ENCODE measurements at places on chromosomes 1 and 21.

DNA sequence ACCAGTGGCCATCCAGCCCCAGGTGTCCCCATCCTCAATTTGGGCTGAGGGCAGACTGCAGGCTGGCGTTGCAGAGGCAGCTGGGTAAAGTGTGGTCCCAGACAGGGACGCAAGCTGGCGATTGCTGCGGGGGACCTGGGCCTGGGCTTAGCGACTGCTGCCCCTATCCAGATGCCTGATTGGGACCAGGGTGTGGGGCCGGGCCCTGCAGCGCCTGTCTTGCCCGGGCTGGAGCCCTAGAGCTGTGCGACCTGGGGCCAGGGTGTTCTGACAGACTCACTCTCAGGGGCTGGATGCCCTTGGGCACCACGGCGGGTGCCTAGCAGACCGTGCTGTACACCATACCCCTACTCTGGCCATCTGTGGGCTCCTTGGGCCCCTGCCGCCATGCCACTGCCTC, 16.2 kb upstream of the FAAP20 start:
- no peak for DNase-seq

DNA sequence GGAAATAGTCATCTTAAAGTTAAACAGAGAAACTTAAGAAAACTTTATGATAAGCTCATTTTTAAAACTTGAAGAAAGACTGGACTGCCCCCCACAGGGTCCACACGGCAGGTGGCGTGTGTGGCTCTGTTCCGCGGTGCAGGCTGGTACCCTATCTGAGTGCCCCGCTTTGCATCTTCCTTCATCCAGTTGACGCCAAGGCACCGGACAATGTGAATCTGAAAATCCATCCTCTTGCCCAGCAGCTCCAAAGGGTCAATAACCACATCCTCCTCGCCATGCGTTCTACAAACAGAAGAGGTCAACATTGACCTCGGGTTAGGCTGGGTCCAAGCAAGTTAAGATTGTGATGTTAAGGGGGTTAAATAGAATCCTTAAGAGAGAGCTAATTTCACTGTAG, 54.5 kb downstream of the SCCPDH start:
- DNase-seq = no peak

GRCh38 chr1:55476445-55477015, 261.4 kb upstream of the USP24 start:
- no peak for DNase-seq

GRCh38 chr1:205963352-205964155, 20.3 kb upstream of the SLC26A9 start:
- no peak for DNase-seq

DNA sequence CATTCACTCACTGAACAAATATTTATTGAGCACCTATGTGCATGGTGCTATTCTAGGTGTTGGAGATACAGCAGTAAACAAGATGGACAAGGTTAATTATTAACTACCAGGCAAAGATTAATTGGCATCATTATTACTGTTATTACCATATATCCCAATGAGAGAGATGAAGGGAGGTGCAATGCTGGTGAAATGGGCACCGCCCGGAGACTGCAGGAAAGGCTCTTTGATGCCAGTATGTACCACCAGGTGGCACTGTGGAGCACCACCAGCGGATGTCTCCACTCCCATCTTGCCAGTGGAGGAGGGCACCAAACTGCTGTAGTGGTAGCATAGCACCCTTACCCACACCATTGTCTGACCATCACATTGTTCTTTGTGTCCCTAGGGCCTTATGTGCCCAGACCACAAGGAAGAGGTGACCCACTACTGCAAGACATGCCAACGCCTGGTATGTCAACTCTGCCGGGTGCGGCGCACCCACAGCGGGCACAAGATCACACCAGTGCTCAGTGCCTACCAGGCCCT, 3.0 kb downstream of the TRIM46 start:
- peak; percentile 99 for DNase-seq

DNA sequence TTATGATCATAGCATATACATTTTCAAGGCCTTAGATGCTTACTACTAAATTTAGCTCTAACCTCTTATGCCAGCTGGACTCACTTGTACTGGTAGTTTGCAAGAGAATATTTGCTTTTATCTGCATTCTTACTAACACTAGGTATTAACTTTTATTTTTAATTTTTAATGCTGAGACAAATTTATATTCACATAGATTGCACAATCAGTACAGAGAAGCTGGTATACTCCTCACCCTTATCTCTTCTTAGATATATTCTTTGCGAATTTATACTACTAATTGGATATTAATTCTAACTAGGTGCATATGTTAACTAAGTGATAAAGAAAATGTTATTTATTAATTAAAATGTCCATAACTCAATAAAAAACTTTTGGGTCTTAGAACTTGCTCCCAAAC, 561.8 kb upstream of the PRMT6 start:
- DNase-seq = no peak

DNA sequence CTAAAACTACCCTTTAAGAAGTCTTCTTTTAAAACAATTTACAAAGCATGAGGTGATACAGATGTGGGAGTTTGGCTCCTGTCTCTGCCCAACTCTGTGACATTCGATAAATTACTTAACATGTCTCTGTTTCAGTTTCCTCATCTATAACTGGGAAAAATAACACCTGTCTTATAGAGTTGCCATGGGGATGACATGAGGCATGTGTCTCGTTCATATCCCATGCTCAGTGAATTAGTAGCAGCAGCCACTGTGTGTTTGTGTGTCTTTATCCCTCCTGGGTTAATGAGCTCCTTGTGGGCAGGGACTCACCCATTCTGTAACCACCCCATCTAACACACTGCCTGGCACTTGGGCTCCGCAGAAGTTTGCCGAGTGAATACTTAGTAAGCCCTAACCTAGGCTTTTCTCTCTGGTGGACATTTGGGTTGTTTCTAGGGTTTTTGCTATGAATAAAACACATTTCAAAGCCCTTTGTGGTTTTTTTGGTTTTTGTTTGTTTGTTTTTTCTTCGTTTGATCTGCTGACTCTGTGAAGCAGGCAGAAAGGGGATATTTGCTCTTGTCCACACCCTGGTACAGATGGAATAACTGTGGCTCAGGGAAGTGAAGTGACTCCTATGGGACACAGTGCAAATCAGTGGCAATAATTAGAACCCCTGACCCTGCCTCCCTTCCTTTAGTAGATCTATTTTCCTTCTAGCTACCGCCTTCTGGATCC, 797 bp upstream of the KCNJ9 start:
- no peak for DNase-seq

DNA sequence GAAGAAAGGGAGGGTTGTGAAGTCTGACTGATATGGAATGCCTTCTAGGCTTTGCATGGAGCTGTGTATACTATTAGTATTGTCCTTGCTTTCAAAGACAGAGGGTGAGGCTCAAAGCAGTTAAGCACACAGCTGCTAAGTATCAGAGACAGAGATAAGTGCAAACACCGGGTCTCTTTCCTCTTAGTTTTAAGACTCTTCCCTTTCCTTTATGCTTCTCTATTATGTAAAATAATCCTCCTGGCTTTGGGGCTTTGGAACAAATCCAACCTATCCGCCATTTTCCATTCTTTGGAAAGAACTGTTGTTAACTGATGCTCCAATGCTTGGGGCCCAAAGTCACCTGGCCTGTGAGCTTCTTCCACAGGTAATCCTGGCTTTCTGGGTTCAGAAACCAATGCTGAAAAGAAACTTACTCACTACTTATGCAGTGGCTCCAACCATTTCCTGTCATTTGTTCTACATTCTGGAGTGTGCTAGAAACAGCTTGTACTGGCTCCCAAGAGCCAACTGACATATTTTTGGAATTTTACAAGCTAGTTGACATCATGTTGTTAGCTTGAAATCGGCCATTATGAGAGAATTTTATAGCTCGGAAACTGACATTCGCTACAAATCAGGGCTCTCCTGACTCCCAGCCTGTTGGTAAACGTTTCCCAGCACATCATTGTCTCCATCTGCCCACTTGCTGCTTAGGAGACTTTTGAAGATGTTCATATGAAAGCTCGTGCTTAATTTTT, 67.5 kb downstream of the DNTTIP2 start:
- no peak for DNase-seq

DNA sequence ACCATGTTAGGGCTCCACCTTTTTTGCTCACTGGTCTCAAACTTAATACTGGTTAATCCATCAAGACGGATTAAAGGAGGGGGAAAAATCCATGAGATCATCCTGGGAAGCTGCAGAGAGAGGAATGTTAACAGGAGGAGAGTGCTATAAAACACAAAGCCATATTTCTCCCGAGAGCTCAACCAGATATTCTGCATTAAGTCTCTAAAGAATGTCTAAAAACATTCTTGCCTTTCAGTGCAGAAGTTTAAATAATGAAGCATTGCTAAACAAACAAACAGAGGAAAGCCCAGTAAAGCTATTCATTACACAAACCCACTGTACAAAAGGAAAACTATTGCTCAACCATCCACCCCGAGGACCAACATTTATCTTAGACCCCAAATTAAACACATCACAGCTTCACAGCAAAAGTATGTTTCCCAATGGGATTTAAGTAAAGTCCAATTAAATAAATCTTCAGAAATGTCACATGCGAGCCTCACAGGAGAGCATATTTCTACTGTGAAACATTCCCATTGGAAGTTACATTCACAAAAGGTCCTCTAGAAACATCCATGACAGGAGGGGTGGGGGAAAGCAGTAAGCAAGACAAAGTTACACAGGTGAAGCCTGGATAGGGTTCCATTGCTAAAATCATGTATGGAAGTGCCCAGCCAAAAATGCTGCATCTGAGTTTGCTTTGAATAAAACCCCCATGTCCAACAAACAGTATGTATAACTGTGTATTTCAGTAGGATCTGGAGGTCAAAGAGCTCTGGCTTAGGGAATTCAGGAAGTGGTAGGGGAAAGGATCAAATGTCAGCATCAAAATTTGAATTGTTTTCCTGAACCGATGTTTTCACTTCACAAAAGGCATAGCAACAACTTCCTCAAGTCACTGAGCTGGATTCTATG, 23.3 kb downstream of the DUSP10 start:
- DNase-seq = no peak

DNA sequence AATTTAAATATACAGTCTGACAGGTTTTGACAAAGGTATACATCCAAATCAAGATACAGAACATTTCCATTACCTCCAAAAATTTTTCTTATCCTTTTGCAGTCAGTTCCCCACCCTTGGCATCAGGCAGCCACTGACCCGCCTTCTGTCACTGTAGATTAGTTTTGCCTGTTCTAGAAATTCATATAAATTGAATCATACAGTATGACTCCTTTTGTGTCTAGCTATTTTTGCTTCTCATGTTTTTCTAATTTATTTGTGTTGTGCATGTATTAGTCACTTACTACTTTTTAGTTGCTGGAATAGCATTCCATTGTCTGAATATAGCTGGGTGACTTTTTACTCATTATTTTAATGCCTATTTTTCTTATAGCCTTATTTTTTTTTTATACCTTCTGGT, 3.8 kb downstream of the UTP25 start:
- DNase-seq = no peak

- no peak for DNase-seq
These were observed 12.6 kb upstream of the ADORA3 start for GRCh38 chr1:111516005-111516535.

DNA sequence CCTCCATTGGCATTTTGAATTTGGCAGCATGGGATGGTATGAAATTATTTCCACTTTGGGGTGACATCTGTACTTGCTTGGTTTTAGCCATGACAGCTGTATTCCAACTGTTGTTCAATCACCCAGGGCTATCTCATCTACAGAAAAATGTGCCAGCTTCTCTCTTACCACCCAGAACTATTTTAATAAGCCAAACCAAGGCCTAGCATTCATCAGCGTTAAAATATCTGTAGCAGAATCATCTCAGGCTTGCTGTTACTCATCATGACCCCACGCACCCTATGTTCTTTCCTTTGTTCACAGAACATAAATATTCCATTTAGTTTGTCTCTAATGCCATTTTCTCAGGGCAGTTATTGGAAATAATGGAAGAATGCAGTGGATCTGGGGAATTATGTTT, 49.8 kb downstream of the GIPC2 start:
- DNase-seq = no peak

- DNase-seq = no peak
These were observed 836.5 kb upstream of the CXADR start for GRCh38 chr21:16676391-16676790.

DNA sequence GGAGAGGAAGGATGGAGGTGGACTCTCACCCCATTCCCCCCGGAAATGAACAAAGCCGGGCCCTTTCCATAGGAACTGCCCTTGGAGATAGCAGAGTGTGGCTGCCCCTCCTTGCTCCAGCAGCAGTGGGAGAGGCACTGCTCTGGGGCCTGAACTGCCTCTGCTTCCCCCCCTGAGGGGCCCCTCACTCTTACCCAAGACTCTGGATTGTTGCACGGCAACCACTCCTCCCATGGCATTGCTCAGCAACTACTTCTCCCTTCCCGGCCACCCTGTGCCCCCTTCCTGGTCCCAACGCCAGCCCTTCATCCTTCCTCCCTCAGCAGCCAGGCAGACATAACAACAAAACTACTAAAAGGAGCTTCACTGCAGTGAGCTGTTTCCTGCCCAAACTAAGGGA, 3.0 kb upstream of the ACKR1 start:
- DNase-seq = no peak

DNA sequence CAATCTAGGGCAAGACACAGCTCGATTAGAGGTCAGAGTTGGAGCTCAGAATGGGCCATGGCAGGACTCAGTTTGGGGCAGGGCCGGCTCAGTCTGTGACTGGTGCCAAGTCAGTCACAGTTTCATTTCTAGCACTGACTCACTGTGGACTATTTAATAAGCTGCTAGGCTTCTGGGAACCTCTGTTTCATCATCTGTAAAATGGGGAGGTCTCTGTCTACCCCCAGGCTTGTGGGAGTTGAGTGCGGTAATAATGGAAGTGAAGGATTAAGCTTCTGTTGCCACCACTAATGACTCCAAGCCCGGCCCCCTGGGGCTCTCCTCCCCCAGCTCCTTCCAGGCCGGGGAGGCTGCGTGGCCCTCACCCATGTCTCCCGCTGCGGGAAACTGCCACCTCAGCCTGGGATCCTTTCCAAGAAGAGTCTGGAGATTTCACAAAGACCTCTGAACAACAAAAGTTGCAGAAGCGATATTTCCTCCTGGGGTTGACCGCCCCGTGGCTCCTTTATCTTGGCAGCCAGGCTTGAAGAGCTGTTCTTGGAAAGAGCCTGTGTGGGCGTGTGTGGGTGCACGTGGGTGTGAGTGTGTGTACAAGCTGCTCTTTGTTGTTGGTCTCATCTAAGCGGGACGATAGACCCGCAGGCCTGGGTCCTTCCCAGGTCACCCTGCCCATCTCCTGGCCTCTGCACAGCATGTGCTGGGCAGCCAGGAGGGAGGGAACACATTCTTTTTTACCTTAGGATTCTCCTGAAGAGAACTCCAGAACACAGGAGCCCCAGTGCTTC, 29.1 kb downstream of the KNCN start:
- no peak for DNase-seq

DNA sequence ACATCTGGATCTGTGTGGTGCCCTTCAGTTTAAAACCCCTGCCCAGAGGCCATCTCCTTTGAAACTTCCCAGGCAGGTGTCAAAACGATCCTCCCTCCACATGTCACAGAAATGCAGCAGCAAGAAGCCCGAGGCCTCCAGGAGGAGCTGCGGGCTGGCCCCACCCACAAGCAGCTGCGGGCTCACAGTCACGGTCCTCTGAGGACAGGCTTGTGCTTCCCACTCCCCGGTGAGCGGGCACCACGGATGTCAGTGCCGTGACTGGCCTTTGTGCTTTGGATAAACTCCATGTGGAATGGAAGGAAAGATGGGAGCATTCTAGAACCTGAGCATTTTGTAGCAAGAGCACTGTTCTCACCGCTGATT, 65.8 kb downstream of the SIK1 start:
- no peak for DNase-seq
